ENCODE measurements at places on chromosomes 6 and 20.
A peak's percentile ranks its signal among the peaks of the same experiment; 100 is the strongest.

DNA sequence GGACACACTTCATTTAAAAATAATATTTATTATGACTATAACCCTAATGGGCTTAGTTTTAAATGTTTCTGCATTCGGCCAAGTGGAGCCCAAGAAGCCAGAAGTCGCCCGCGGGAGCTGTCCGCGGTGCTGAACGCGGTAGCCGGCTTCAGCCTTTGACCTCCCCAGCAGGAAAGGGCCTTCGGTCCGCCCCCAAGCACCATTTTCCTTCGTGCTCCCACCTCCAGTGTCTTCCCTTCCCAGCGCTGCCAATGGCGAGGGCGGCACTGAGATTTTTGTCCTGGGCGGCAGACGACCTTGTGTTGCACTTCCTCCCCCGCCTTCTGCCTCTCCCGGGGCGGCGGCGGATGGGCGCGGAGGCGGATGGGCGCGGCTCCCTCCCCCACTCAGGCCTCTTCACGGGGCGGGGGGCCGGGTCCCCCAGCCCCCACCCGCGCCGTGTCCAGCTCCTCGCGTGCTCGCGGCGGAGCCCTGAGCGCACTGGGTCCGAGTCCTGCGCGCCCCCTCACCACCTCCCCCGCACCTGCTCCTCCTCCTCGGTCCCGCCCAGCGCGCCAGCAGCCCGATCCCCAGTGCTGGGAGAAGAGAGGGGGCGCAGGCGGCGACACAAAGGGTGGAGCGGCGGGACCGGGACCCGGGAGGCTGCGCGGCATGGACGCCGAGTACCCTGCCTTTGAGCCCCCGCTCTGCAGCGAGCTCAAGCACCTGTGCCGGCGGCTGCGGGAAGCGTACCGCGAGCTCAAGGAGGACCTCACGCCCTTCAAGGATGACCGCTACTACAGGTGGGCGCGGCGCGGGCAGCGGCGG is 23.6 kb upstream of the TMEM181 start:
- DNase-seq = no peak

GRCh38 chr6:111342913-111343312 is 140.1 kb downstream of the REV3L start:
- no peak for DNase-seq

- DNase-seq = no peak
Measured at GRCh38 chr6:75791881-75792280, 42.8 kb downstream of the MYO6 start.

- no peak for DNase-seq
Measured at GRCh38 chr6:165913676-165914570, 250.9 kb upstream of the PDE10A start.

GRCh38 chr6:104472021-104472901 is 387.5 kb downstream of the HACE1 start:
- no peak for DNase-seq

- no peak for DNase-seq
Measured at GRCh38 chr6:108434222-108434621, 126.5 kb upstream of the FOXO3 start.

- DNase-seq = peak; percentile 39
Measured at GRCh38 chr6:4280707-4281106, 145.3 kb upstream of the ECI2 start.

DNA sequence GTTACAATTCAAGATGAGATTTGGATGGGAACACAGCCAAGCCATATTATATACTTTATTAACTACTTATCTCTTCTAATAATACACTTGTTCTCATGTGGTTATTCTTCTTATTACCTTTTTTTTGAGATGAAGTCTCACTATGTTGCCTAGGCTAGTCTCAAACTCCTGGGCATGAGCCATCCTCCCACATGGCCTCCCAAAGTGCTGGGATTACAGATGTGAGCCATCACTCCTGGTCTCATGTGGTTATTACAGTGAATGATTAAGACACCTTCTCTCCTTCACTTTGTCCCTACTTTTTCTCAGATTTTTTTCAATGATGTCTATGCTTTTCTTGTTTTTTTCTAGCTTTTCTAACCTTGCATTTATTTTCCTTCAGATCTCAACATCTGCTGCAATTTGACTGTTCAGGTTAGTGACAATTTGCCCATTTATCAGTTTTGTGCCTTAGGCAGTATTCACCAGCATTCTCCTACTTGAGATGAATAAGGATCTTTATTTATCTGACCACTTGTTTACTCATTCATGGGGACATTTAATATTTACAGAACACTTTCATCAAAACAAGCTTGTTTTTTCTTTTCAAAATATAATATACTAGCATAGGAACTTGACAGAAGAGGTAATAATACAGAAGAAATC is 105.7 kb downstream of the SLC16A10 start:
- DNase-seq = no peak

GRCh38 chr6:41940759-41941279 is 789 bp downstream of the CCND3 start:
- no peak for DNase-seq

DNA sequence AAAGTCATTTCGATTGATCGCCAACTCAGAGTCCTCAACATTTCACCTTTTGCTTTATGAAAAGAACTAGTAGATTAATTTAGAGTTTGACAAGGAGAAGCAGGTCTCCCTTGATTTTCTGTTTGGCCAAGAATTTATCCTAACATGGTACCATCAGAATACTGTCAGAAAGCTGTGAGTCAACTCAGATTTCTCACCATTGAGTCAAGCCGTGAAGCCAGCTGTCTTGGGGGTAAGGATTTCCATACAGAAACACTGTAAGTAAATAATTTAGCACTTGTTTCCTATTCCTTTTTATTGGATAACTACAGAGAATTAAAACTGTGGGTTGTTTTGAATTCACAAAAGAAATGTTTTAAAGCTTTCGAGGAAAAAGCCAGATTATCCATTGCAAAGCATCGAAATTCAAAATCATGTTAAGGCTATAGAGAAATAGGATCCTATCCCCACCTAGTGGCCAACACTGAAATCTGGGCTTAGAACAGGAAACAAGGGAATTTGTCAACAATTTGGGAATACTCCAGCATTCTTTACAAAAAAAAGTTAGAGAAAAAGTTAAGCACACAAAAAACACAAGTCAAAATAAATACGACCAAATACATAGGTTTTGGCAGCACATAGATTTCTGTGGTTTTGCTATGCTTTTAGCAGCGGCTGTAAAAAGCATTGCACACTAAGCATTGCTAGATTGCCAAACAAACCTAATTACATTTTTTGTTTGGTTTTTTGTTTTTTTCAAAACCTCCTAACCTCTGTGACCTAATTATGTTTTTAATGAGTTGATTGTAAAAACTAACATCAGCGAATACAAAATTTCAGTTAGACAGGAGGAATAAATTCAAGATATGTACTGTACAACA is 44.2 kb downstream of the COL11A2 start:
- no peak for DNase-seq

GRCh38 chr20:16821211-16822089 is 73.3 kb downstream of the OTOR start:
- no peak for DNase-seq

DNA sequence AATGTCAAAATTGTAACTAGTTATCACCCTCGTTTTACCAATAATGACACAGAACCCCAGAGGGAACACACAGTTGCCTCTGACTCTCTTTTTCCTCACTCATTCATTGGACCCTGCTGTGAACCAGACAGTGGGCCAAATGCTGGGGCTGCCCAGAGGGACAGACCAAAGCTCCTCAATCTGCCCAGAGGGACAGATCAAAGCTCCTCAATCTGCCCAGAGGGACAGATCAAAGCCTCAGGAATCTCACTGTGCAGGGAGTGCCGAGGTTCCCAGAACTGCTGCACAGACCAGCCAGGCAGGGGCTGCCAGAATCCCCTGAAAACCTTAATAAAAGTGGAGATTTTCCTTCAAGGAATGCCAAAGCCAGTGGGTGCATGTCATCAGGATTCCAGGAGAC is 179.1 kb downstream of the SOD2 start:
- DNase-seq = no peak

GRCh38 chr6:113411011-113411410 is 446.1 kb upstream of the MARCKS start:
- no peak for DNase-seq

- no peak for DNase-seq
Measured at GRCh38 chr6:161265975-161266374, 7.9 kb downstream of the AGPAT4 start.

- no peak for DNase-seq
Measured at GRCh38 chr6:38057994-38058393, 238.5 kb downstream of the ZFAND3 start.

- no peak for DNase-seq
Measured at GRCh38 chr6:167683028-167683862, 143.5 kb upstream of the AFDN start.

- DNase-seq = no peak
Measured at GRCh38 chr20:24443436-24443835, 26.0 kb upstream of the SYNDIG1 start.

DNA sequence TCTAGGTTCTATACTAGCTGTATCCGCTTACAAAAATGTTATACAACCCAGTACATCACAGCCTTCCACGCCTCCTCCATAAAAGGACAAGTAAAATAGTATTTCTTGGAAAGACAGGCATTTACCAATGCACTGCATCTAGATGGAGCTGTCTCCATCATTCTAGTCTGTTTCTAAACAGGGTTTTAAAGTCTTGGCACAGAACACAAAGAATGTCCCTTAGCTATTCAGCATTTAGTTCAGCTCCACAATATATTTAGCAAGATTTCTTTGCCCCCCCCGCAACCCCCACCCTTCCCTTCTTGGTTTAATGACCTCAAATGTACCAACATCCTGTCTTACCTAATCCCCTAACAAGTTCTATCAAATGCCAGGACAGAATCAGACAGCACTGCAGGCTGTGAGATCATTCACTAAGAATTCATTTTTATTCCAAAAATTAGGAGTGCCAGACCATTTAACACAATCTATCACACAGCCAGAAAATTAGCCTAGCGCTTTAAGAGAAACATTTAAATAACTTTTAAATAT is 198.6 kb downstream of the BACH2 start:
- DNase-seq = peak; percentile 93

DNA sequence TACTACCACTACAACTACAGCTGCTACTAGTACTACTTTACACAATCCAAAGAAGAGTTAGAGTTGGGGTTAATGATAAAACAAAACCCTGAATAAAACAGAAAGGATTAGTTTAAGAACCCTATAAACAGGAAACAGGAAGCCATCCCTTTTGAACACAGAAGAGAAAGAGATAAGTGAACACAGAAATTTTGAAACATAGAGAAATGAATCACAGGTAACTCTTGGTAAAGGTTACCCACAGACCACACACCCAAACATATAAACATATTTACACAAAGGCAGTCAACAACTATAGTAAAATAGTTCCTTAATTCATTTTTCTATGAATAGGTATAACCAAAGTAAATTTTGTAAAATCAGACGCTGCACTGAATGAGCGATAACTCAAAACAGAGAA is 98.1 kb downstream of the RNGTT start:
- no peak for DNase-seq

DNA sequence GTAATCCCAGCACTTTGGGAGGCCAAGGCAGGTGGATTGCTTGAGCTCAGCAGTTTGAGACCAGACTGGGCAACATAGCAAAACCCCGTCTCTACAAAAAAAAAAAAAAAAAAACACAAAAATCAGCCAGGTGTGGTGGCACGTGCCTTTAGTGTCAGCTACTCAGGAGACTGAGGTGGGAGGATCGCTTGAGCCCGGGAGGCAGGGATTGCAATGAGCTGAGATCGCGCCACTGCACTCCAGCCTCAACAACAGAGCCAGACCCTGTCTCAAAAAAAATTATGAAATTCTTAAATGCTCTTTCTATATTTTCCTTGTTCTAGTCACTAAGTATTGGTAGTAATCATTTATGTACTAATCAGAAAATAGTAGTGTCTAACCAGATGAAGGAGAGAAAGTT is 30.6 kb downstream of the SYTL3 start:
- no peak for DNase-seq

DNA sequence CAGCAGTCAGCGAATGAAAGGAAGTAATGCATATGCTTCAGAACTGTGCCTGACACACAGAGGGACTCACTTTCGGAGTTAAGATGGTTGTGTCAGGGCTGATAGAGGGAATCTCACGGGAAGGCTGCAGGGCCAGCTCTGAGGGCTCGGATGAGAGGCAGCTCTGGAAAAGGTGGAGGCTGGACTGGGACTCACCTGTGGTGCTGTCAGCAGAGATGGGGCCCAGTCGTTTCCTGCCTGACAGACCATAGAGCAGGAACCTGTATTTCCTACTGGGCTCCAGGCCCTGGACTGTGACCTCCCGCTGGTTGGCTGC is 9.3 kb downstream of the CYP21A2 start:
- no peak for DNase-seq

- no peak for DNase-seq
Measured at GRCh38 chr6:122657601-122658000, 47.4 kb downstream of the PKIB start.

- DNase-seq = no peak
Measured at GRCh38 chr6:37862430-37862829, 42.9 kb downstream of the ZFAND3 start.

- DNase-seq = no peak
Measured at GRCh38 chr6:131212913-131213312, 77.6 kb downstream of the AKAP7 start.

- DNase-seq = no peak
Measured at GRCh38 chr20:1626528-1627199, 6.9 kb upstream of the SIRPB1 start.

- DNase-seq = no peak
Measured at GRCh38 chr6:4829089-4829488, 52.9 kb downstream of the CDYL start.

DNA sequence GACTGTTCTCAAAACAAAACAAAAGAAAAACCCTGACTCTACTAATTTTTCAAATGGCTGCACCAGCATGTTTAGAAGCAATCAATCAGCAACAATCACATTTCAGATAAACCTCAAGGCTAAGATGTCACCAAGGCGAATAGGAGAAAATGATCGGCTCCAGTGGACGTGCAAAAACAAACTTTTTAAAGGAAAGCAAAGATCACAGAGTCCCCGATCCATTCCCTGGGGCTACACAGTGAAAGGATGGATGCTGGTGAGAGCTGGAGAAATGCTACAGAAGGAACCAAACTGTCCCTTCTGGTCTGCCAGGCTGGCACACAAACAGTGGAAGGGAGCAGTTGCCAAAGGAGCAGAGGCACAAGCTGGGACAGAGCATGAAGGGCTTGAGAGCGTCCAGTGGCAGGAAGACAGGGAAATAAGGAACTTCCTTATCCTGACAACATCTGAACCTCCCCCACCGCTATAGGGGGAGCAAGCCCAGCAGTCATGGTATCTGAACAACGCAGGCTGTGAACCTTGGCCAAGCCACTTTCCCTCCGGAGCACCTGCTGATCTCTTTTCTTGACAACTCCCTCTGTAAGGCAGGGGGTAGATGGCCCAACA is 73.7 kb upstream of the HIVEP1 start:
- no peak for DNase-seq

- DNase-seq = no peak
Measured at GRCh38 chr6:112846681-112847080, 499.6 kb downstream of the RFPL4B start.

GRCh38 chr6:20839630-20840029 is 305.4 kb downstream of the CDKAL1 start:
- no peak for DNase-seq

All from GM04503 (cell line).